ENCODE measurements at places on chromosomes 1 and 21.
A peak's percentile ranks its signal among the peaks of the same experiment; 100 is the strongest.

GRCh38 chr1:47727051-47727696 lies 270.0 kb downstream of the TRABD2B start:
- no peak for DNase-seq

DNA sequence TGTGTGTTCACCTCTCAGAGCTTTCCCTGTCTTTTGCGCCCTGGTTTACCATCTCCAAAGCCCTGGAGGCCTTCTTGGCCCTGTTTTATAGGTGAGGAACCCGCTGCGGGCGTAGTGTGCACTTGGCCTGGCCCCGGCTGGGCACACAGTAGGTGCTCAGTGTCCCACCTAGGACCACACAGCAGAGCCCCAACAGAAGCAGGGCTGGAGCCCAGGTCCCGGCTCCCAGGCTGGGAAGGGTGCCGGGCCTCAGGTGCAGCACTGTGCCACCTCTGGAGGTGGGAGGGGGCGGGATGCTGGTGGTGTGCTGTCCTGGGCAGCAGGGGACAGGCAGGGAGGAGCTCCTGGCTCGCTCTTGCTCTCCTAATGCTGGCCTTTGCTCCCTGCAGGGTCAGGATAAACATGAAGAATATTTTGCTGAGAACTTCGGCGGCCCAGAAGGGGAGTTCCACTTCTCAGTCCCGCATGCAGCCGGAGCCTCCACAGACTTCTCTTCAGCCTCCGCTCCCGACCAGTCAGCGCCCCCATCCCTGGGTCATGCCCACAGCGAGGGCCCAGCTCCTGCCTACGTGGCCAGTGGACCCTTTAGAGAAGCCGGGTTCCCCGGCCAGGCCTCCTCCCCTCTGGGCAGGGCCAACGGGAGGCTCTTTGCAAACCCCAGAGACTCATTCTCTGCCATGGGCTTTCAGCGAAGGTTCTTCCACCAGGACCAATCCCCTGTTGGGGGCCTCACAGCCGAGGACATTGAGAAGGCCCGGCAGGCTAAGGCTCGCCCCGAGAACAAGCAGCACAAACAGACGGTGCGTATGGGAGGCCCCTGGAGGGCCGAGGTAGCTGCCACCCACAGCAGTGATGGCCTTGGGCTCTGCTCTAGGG lies 24.8 kb downstream of the COQ8A start:
- no peak for DNase-seq

DNA sequence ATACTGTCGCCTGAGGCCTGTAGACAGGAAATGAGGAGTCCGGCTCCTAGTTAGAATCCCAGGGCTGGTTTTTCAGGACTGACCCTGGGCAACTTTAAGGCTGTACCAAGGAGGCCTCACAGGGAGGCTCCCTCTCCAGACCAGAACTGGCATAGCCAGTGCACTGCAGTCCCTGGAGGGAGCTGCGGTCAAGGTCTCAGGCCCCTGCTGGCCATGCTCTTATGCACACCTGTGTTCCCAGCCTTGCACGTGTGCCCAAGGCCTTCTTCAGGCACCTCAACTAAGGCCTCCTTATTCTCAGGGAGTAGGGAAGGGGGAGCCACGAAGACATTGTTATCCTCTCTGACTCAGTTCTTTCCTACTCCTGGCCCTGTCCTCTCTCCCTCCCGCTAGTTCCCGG lies 22.0 kb upstream of the IFNAR1 start:
- DNase-seq, result no peak

DNA sequence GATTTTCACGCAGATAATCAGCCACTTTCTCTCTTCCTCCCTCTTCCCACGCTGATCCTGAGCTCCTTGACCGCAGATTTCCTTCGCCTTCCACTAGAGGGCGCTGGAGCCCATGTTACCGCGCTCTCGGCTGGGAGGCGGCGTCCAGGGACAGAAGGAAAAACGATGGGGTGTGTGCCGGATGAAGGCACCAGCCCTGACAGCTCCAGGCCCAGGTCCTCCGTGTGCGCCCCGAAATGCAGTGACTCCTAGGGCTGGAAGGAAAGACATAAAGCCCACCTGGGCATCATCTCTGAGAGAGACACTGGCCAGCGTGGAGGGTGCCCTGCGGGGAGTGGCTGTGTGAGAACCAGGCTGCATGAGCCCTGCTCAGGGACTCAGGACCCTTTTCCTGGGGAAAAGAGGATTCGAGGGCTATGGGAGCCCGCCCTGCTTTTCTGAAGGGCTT lies 44.9 kb upstream of the CYP2J2 start:
- DNase-seq, result peak; percentile 81

DNA sequence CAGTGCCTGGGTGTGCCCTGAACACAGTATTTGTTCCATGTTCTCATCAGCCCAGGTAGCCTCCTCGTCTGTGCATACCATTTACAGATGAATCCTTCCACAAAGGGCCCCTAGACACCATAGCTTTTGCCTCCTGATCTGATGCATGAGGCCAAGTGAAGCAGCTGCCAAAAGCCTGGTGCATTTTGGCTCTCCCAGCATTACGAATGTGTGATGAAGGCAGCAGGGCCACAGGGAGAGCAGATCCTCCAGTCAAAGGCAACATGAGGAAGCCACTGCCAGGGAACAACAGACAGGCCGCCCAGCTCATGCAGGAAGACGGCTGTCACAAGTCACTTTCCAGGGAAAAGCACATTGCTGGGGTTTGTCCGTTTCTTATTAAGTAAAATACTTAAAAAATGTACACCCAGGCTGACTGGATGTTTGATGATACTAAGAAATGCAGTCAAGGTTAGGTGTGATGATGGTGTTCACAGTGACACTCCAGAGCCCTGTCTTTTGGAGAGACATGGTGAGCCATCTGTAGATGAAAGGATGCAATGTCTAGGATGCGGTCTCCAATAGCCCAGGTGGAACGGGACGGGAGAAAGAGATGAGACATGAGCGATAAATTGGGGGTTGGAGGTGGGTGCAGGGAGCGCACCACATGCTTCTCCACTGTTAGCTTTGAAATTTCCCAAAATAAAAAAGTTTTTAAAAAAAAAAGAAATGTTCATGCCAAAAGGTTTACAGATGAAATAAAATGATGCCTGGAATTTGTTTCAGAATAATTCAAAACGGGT lies 48.7 kb downstream of the NPHP4 start:
- DNase-seq, result no peak

DNA sequence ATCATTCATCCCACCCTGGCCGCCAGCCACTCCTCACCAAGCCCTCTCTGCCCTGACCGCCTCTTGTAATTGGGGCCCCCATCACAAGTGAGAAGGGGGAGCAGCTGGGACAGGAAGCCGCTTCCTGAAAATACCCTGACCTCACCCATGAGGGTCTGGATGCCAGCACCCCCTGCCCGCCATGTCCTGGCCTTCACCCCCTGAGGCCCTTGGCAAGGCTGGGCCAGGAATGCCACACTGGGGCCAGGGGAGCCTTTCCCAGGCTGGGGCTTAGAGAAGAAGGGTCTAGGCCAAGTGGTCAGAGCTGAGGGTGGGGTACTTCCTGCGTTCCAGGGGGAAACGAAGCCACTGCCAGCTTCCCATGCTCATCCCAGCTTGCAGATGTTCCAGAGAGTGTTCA lies 60.5 kb downstream of the TAS1R2 start:
- no peak for DNase-seq

- no peak for DNase-seq
Observed at GRCh38 chr1:29451368-29451892, 215.1 kb downstream of the PTPRU start.

GRCh38 chr1:3597599-3597964 lies 13.7 kb downstream of the MEGF6 start:
- DNase-seq, result no peak

DNA sequence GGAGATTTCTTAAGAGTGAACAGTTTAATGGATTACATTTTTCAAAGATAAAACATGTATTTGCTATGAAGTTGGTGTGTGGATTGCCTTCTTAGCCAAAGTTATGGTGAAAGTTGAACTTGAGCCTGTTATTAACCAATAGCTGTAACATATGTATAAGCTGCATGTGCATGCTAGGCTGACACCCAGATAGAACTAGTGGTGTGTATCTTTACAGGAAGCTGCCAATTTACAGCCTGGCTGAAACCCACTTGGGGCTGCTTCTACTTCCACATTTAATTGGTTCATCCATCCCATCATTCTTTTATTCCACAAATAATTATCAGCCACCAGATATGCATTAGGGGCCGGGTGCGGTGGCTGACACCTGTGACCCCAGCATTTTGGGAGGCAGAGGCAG lies 3.3 kb downstream of the PLA2G5 start:
- DNase-seq, result no peak

- DNase-seq, result no peak
Observed at GRCh38 chr1:203807196-203807595, 11.8 kb downstream of the ZBED6 start.

DNA sequence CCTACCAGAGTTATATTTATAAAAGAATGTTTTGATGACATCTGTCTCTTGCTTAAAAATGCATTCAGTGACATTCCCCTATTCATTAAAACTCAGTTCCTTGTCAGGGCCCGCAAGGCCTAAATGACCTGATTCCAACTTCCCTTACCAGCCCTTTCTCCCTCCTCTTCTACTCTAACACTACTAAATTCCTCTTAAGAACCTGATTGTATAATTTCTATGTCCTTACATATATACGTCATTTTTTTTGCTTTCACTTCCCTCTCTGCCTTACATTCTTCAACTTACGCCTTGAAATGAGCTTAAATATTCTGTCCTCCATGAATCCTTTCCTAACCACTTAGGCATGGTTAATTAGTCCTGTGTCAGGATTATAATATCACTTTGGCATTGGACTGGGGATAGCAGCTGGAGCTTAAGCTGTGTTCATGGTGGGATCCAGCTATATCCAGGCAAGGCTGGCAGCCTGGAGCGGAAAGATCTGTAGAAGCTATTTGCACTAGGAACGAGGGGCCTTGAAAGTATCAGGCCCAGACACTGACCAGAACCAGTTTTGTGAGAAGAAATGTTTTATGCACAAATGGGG lies 360.2 kb upstream of the PTBP2 start:
- DNase-seq, result no peak

GRCh38 chr1:157450106-157450505 lies 102.2 kb downstream of the FCRL5 start:
- DNase-seq, result no peak

DNA sequence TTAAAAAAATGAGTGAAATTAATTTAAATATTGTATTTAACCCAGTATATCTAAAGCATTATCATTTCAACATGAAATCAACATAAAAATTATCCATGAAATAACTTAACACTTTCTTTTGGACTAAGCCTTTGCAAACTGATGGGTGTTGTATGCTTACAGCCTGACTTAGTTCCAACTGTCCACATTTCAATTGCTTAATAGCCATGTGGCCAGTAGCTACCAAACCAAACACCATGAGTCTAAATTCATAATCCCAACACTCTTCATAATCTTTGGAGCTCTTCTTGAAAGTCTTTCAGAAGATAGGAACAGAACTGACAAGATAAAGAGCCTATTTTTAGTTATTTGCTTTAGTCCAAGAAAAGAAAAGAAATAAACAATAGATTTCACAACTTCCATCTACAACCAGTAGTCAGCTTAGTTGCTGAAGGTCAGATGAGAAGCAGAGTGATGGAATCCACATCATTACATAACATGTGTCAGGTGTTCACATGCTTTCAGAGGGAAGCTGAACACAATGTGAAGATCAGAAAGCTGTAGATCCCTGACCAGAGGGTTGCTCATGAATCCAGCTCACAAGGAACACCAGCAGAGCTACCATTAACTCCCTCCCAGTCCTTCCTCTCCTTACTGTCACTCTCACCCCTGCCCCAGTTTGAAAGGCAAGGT lies 144.0 kb upstream of the ZNF648 start:
- no peak for DNase-seq

Measured in NCI-H526 (cell line).